AG20443 (cell line): ENCODE measurements at places on chromosomes 3 and 15.

- DNase-seq = no peak
Observed at GRCh38 chr3:30293621-30294240, 312.7 kb upstream of the TGFBR2 start.

GRCh38 chr3:36606871-36607765 is 157.2 kb downstream of the DCLK3 start:
- DNase-seq = no peak

DNA sequence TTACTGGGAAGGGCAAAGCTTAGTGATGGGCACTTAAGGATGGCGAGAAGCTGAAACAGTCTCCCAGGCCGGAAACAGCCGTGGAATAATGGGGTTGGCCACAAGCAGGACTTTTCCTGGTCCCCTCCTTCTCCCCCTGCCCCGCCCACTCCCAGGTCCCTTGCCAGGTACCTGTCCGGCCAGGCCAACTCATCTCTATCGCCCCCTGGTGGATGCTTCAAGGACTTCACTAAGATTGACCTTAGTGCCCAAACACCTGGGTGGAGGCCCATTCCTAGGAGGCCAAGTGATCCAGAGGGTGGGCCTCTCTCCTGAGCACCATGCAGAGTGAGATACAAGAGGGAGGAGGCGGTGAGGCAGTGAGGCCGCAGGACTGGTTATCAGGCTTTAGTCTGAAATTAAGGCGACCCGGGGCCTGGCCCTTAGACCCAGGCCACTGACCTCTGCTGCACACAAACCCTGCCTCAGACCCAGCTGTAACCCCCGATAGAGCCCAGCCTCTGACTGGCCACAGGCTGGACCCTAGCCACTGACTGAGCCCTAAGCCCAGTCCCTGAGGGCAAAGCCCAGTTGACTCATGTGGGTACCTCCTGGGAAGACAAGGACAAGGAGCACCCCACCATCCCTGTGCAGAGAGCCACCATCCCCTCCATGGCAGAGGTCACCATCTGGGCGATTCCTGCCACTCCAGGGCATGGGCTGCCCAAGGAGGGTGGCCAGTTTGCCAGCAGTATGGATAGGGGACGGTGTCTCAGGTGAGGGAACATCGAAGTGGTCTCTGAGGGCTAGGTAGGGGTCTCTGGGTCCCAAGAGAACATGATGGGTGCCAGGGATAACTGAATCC is 37.6 kb downstream of the VIPR1 start:
- peak; percentile 61 for DNase-seq

DNA sequence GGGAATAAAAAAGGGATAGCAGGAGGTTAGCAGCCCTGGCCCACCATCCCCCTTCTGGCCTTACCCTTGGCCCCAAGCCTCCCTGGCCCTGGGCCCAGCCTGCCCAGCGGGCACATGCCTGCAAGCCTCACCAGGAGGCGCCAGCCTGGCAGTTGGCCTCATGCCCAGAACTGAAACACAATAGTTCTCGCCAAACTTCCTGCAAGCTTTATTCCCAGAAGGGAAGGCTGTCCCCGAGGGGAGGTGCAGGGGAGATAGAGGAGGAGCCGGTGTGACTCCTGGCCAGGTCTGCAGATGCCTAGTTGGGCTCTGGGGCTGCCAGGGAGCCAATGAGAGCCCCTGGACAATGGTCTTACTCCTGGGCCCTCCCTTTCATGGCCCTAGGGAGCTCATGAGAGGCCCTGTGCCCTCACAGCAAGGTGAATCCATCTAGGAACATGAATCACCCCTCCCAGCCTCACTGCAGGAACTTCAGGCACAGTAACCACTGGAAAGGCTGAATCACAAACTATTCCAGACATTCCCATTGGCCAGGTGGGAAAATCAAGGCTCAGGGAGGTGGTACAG is 4.0 kb downstream of the CCDC33 start:
- DNase-seq = peak; percentile 74

DNA sequence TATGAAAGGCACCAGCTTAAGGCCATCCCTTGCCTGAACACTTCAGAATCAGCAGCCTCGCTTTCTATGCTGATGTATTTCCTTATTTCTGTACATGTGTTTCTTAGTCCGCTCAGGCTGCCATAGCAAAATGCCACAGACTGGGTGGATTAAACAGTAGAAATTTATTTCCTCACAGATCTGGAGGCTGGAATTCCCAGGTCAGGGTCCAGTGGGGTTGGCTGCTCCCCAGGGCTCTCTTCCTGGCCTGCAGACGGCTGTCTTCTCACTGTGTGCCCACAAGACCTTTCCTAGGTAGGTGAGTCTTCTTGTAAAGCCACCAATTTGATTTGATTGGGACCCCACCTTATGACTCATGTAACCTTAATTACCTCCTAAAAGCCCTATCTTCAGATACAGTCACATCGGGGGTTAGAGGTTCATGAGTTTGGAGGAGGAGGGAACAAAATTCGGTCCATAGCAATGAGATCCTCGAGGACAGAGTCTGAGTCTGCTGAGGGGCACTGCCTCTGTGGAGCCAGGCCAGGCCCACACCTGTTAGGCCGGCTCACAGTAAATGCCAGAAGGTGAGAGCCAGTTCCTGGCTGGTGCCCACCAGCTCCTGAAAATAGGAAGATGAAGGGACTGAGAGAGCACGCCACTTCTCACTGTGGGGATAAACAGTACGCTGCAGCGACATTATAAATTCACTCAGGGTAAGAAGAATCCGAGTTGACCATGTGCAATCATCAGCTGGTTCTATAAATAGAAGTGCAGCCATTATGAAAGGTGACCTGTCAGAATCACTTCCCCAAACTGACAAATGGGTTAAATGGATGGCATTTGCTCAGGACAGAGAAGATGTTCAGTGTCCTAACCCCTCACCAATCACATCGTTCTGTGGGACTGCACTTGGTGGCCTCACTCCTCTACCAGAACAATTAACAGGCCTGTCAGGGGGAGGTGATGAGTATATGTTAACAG is 41.1 kb downstream of the CTXND1 start:
- DNase-seq = no peak

GRCh38 chr3:178562947-178563232 is 26.7 kb downstream of the KCNMB2 start:
- DNase-seq = peak; percentile 34

DNA sequence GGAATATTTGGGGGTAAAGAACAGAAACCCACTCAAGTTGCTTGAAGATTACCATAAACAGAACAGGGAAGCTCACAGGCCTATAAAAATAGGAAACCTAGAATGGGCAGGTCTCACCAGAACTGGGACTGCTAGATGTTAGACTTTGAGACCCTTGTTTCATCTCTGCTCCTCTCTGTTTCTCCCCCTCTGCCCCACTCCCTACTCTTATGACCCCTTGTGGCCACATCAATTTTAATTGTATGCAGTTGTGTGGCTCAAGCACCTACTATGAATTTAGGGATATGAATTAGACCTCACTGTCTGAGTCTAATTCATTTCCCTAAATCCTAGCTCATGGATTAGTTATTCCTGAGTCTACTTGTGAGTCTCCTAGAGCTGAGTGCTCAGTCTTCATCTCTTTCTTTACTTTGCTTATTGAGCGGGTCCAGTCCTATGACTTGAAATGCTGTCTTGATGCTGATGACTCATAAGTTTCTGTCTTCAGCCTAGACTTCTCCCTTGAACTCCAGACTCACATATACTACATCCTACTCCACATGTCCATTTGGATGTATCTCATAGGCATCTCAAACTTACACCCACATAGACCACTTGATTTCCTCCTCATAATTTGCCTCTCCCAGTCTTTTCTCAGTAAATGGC is 78.7 kb downstream of the ITPR1 start:
- no peak for DNase-seq

DNA sequence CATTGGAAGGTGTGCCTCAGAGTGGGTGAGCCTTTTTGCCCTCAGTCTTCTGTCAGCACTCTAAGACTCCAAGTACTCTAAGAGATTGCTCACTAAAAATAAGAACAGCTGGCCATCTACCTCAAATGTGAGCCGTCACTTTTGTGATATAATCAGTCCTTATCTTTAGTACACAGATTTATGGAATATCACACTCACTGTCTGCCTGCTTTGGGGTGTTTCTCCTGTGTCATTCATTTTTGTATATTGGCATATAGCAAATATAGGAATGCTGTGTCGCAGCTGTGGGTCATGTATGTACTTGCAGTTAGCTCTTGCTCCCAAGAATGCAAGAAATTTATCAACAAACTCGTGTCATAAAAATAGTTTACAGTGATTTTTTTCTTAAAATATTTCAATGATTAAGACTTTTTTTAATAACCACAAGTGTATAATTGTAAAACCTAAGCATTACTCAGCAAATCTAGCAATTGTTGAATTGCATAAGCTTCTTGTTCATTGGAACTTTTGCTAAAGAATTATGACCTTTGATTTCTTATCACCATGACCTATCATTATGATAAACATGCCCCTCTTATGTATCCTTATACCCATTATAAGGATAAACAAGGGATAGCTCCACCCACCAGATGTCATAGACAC is 18.8 kb downstream of the SETD5 start:
- DNase-seq = no peak

DNA sequence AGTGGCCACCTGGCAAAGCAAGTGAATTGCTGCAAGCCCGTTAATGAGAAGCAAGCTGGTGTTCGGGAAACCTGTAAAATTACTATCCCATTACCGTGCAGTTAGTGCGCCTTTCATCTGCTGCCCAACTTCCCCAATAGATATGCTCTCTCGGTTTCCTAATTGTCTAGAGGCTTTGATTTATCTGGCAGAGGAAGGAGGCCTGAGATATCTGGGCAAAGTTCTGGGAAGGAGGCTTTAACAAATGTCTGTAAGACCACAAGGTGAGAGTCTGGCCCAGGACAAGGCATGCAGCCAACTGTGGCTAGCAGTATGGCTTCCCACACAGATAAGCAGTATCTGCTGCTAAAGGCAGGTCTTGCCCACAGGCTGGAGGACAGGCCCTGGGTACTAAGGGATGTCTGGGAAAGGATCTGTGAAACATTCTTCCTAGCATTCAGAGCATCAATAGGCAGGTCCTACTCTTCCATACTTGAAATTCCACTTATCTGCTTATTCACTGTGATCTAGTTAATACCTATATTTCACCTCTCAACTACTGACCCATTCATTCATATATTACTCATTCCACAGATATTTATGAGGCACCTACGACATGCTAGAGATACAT is 130.0 kb upstream of the SLC2A2 start:
- DNase-seq = no peak

DNA sequence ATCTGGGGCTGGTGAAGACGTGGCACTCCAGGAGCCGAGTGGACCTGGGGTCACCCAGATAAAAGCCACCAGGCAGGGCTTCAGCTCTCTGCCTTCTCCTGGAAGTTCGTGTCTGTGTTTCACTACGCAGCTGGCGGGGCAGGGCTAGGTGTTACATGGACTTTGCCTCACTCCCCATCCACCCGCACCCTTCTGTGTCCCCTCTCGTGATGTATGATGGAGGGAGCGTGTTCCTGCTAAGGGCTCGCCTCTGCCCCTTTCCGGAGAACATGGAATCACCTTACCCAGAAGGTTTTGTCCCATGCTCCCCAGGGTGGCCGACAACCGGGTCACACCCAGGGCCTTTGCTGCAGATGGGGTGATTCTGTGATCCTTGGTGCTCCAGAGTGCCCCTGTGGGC is 96.2 kb downstream of the GABRG3 start:
- DNase-seq = no peak

- peak; percentile 76 for DNase-seq
Observed at GRCh38 chr3:136142592-136142991, 53.5 kb downstream of the MSL2 start.

GRCh38 chr3:184145111-184145524 is 10.0 kb downstream of the EIF2B5 start:
- DNase-seq = peak; percentile 32

DNA sequence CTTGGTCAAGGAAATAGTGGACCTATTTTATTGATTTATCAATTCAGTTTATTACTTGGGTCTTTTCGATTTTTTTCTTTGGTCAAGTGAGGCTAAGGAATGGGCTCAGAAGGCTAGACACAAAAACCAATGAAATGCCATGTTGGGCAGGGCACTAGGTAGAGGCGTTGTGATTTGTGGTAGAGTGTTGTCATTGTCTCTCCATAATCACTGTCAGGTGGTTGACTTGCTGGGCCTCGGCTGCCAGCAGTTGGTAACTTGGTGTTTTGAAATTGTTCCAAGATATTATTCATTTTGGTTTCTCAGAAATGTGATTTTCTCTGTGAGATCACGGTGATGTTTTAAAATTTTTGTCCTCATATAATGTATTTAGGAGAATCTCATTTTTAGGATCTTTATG is 173.6 kb downstream of the KLHL25 start:
- peak; percentile 45 for DNase-seq

GRCh38 chr3:32552013-32552412 is 18.6 kb downstream of the DYNC1LI1 start:
- no peak for DNase-seq

GRCh38 chr3:117846238-117846637 is 1136.7 kb downstream of the TUSC7 start:
- no peak for DNase-seq

- DNase-seq = no peak
Observed at GRCh38 chr3:22536541-22536940, 666.6 kb upstream of the UBE2E2 start.

GRCh38 chr3:77288348-77288747 is 248.4 kb downstream of the ROBO2 start:
- no peak for DNase-seq

GRCh38 chr3:70108072-70108471 is 108.5 kb downstream of the SAMMSON start:
- no peak for DNase-seq

DNA sequence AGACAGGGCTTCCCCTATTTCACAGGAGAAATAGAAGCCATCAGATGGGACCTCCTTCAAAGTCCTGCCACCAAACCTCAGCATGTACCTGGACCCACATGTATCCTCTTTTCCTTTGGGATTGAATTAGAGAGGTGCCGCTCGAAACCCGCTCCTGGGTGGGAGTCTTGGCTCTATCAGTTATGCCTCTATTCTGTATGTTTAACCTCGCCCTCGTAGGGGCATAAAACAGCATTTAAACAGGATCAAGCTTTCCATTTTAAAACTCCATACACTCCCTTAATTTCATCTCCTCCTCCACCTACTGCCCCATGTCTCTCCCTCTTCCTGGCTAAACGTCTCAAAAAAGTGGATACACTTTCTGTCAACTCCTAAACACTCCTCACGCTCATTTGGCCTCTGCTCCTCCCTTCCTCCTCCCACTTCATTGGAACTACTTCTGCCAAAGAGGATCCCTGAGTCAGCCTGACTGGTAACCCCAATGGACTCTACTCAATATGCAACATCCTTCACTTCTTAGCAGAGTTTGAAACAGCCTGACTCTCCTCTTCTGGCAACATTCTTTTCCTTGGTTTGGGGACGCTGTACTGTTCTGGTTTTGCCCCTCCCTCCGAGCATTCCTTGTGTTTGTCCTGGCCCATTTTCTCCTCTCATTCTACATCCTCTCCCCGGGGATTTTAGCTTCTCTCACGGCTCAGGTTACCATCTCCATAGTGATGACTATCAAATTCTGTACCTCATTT is 23.0 kb upstream of the MUC20 start:
- peak; percentile 96 for DNase-seq

- peak; percentile 52 for DNase-seq
Observed at GRCh38 chr3:186821429-186822387, 15.4 kb upstream of the RFC4 start.
